ENCODE measurements at places on chromosomes 2 and 18.

DNA sequence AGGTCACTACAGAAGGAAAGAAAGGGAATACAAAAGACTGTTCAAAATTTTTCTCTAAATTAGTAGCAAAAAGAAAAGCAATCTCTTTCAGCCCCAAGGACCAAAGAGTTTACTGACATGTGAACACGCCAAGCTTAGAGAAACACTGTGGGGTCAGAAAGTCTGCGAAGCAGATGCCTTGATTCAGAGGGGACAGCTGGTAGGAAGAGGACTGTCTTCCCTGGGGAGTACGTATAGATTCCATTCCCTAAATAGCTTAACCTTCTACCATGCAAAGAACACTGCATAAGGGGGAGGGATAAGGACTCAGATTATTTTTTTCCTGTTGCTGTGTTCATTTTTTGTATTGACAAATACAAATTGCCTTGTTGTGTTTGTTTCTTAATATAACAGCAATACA lies 96.1 kb downstream of the IRS1 start:
- no peak for DNase-seq

GRCh38 chr2:96427917-96428316 lies 77.2 kb downstream of the NEURL3 start:
- no peak for DNase-seq

DNA sequence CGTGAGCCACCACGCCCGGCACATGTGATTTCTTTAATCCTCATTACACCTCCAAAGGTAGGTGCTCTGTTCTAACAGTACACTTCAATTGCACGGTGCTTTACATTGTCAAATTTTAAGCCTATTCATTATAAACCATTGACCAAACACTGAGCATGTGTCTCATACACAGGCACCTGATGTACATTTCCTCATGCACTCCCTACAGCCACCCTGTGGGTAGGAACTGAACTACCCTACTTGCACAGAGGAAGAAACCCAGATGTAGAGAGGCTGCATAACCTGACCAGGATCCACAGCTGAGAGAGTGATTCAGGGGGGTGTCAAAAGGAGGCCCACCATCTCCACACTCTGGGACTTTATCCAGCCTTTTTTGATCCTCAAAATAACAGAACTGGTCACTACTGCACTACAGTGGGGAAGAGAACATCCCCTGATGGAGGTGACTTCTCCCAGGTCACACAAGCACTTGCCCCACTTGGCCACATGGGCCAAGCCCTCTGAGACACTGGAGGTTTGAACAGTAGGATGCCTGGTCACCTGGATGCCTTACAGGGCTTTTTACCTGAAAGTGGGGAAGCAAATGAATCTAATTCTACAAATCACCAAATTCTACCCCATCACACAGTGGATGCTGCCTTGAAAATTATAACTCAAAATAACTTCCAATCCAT lies 6.9 kb upstream of the DPYSL5 start:
- DNase-seq = no peak

DNA sequence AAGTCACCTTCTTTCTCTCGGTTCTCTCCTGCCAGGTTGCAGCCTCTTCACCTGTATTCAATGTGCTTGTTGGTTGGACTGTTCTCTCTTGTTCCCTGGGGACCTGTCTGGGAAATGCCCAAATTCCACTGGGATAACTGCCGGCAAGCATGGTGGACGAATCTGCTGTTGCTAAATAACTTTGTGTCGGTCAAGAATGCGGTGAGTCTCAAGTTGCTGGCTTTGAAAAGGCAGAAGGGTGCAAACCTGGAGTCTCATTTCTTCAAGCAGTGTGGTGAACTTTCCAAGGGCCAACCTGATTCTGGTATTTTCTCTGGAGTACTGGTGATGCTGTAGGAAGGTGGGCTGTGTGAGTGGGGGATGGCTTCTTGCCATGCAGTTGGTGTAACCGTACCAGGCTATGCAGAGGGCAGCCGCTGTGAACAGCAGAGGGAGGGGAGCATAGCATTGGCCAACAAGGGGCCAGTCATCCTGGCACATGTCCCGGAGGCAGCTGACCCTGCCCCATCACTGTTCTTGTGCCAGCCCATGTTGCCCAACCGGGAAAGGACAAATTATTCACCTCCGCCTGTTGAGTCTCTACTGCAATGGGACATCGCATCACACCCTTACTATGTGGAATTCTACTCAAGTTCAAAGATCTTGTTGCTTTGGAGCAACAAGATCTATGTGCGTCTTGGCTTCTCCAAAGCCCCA lies 88.1 kb upstream of the SEC11C start:
- DNase-seq = no peak

- no peak for DNase-seq
These were observed 161.5 kb upstream of the KCNJ3 start for GRCh38 chr2:154537024-154537423.
